ENCODE measurements at places on chromosomes 4 and X.

DNA sequence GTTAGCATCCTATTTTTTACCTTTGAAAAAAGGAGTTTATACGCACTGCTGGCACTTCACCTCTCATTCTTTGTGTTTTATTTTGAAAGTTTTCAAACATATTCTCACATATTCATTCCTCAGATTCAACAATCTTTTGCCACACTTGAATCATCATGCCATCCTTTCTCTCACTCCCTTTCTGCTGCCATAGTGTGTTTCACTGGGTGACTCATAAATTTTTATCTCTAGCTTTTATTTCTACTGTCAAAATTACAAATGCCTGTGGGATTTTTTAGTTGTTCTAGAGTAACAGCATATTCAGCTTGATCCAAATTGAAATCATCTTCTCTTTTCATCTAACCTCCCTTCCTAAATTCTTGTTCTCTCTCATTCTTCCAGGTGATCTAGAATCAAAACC is 28.0 kb downstream of the MFSD8 start:
- H3K27ac ChIP-seq, result no peak overlapping the region
- DNase-seq, result no peak
- no peak overlapping the region for H3K4me3 ChIP-seq

GRCh38 chrX:40090050-40090804 is 7.5 kb downstream of the BCOR start:
- H3K27me3 ChIP-seq, result no peaks in the 10 kb centered on the region
- H3K36me3 ChIP-seq, result no peaks in the 10 kb centered on the region
- peak overlapping the region; percentile 39 for H3K4me3 ChIP-seq
- no peak for DNase-seq
- no peaks in the 10 kb centered on the region for H3K4me1 ChIP-seq

DNA sequence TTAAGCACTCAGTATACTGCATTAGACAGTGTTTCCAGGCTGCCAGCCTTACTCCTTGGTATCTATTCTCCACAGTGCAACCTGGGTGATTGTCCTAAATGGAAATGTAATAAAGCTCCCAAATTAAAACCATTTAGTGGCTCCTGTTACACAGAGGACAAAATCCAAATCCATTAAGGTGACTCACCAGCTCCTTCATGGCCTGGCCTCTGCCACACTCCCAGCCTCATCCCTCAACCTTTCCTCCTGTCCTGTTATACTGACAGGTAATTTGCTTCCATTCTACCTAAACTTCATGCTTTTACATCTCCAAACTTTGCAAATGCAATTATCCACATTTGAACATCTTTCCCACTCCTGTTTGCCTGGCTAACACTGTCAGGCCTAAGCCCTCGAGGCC is 140.3 kb downstream of the INPP4B start:
- no peaks in the 10 kb centered on the region for H3K4me1 ChIP-seq
- no peak overlapping the region for H3K27ac ChIP-seq
- H3K4me3 ChIP-seq, result no peak overlapping the region
- no peaks in the 10 kb centered on the region for H3K36me3 ChIP-seq
- no peak for DNase-seq

GRCh38 chr4:137967480-137968190 is 274.5 kb downstream of the SLC7A11 start:
- no peaks in the 10 kb centered on the region for H3K36me3 ChIP-seq
- H3K4me3 ChIP-seq, result no peak overlapping the region
- no peaks in the 10 kb centered on the region for H3K27me3 ChIP-seq
- H3K4me1 ChIP-seq, result no peaks in the 10 kb centered on the region
- DNase-seq, result no peak

GRCh38 chrX:66051980-66052379 is 12.1 kb upstream of the VSIG4 start:
- H3K4me3 ChIP-seq, result no peak overlapping the region
- no peak overlapping the region for H3K27ac ChIP-seq
- H3K36me3 ChIP-seq, result no peaks in the 10 kb centered on the region

- H3K27me3 ChIP-seq, result no peaks in the 10 kb centered on the region
- H3K27ac ChIP-seq, result no peak overlapping the region
- no peak for DNase-seq
- H3K4me1 ChIP-seq, result no peaks in the 10 kb centered on the region
- H3K4me3 ChIP-seq, result no peak overlapping the region
These were observed 104.4 kb downstream of the CXCL13 start for GRCh38 chr4:77710059-77710458.

Data from breast epithelium (tissue), 4 donors.